ENCODE measurements at places on chromosomes 1 and 21. TPM values are rescaled to one million over a fixed set of nuclear protein-coding genes. Genes with fewer than 3 reads are reported as not detected.

Gene C1QTNF12
- total RNA-seq = 0.42 TPM

Gene KCTD3
- 13.2 TPM for total RNA-seq

Gene CR2
- not detected for total RNA-seq

DNA sequence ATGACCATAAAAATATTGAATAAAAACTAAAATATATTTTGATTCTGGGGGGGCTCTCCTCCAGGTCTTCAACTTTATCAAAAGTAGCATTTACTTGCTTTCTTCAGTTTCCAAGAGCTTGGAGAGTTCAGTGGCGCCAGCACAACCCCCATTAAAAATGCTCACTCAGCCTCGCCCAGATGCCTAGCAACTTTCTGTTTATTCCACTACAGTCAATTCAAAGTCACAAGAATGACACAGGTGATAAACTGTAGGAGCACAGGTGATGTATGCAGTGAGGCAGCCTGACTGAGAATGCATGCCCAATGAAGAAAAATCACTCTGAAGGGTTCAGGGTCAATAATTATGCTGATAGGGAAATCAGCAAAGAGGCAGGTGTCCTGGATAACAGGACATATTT lies 159.4 kb upstream of the ATP1B1 start:
- DNase-seq = no peak

- DNase-seq = no peak
Measured at GRCh38 chr1:185531838-185532237, 202.4 kb upstream of the HMCN1 start.

DNA sequence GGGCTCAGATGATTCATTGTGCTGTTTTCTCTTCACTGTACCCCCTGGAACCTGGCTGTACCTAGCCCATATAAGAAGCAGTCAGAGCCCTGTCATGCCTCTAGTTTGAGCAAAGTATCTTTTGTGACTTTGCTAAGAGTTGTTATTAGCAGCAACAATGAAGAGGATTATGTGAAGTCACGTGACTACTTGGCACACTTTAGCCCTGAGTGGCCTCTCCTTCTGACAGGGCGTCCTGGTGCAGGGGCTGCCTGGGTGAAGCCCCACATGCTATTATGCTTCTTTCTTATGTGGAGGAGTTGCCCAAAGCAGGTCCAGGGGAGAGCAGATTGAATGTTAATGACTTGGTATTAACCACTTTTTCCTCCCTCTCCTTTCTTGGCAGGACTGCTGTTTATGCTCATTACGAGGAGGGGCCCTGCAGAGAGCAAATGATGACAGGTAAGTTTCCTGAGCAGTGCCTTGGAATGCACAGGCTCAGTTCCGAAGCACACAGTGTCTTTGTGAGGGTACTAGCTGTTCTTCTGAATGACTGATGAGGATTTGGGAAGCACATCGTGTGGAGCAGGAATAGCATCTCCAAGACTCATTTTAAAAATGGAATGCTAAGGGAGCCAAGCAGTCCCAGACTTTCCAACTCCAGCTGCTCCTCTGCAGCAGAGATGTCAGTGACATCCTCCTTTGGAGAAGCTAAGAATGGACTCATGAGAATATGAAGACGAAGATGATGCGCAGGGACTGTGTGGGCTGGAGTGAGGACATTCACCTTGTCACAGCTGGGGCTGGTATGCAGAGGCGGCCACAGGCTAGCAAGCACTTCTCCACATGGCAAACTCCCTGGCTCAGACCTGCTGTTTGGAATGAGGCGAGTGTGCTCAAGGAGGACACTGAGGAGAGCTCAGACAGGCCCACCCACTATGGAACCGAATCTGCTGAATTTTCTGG lies 15.2 kb upstream of the ST3GAL3 start:
- no peak for DNase-seq
